ENCODE measurements at places on chromosomes 3 and 15.

- DNase-seq = no peak
Measured at GRCh38 chr15:92839696-92840095, 60.4 kb upstream of the CHD2 start.

DNA sequence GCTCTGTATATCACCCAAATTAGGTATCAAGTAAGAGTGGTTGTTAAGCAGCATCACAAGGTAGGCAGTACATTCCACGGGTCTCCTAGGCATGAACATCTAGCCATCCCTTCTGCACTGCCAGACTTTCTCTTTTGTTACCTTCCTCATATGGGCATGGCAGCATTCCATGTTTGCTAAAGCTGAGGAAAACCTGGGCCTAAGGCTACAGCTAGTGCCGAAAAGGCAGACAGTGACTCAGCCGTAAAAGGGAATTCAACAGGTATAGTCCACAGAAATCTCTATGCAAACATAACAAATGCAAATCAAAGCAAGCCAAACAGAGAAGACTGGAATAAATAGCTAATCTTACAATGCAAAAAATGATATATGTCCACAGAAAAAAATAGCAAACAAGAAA lies 645.4 kb downstream of the ZBBX start:
- no peak for DNase-seq

DNA sequence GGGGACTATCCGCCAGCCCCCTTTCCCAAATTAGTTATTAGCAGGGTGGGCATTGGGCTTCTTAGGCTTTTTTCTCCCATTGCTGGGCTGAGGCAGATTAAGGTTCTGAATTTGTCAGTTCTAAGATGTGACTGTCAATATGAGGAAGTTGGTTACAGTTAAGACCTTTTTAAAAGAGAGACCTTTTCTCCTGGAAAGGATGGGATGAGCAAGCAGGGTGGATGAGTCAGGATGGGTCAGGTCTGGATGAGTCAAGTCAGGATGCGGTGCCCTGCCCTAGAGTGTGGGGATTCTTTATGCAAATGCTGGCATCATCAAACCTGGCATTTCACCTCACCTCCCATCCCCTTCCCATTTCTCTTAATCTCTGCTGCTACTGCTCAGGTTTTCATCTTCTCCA lies 1.9 kb downstream of the AEN start:
- peak; percentile 52 for DNase-seq

DNA sequence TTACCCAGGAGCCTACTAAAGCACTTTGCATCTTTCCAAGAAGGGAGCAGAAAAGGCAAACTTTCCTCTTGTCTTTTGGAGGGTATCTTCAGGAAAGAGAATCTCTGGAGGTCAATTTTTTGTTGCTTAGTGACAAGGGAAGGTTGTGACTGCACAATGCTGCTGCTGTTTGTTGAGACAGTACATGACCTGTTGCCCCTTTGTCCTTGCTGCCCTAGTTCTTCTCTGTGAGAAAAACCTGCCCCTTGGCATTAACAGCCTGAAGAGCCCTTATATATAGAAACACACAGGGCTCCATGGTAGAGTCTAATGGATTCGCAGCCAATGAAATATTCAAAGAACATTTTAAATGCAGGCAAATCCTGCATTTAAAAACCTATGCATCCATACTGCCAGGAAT lies 20.3 kb downstream of the KLHDC8B start:
- no peak for DNase-seq

GRCh38 chr15:69390575-69390974 lies 23.6 kb upstream of the KIF23 start:
- DNase-seq = no peak

GRCh38 chr15:50798684-50799083 lies 33.2 kb upstream of the SPPL2A start:
- DNase-seq = no peak

- peak; percentile 30 for DNase-seq
Measured at GRCh38 chr3:48187579-48188265, 495 bp downstream of the CDC25A start.

DNA sequence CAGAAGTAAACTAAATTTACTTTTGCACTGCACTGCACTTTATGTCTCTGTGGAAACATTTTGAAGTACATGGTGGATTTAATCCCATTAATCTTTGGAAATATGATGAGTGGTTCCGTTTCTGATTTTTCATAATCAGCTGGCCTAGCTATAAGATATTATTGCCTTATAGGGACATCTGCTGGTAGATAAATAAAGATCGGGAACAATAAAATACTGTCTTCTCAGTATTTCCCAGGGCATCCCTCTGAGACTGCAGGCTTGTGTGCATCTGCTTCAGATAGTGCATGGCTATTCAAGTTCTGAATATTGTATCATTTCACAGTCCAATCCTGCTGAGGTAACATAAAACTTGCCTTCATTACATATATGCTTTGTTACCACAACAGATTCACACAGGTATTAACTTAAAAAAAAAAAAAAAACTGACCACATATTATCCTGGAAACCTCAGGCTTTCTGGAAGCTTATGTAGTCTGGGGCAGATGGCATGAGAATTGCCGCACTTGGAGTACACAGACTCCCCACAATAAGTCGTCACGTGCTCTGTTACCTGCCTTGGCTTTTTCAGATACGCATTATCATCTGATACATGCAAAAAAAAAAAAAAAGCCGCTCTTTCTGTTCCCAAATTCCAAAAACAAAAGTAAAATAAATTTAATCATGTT lies 330.8 kb upstream of the AGTR1 start:
- DNase-seq = no peak

- DNase-seq = no peak
Measured at GRCh38 chr3:149967086-149967685, 3.5 kb downstream of the PFN2 start.

Measured in stimulated activated CD4-positive, alpha-beta T cell treated with anti-CD3 and anti-CD28 coated beads, Interleukin-4, amount 100 ng/mL, for 1 hour (primary cell).